H9 (cell line): ENCODE measurements at places on chromosomes 3 and 15. TPM values are rescaled to one million over a fixed set of nuclear protein-coding genes. Genes with fewer than 3 reads are reported as not detected.

DNA sequence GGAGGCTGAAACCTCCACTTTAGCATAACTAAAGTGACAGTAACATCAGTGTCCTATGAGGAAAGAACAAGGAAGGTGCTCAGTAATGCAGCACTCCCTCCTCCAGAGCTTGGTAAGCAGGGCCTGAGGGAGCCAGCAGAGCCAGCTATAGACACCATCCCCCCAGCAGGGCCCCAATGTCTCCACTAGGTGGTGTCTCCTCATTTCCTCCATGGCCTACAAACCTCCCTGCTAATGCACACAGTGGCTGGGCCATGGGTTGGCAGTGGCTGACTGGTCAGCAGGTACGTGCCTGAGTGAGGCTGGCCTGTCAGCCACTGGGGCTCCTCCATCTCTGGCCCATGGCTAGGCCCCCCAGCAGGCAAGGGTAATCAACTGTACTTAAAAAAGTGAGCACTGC, 13.6 kb downstream of the MRPS25 start:
- H3K4me3 ChIP-seq, result no peak overlapping the region
- peak; percentile 87 for DNase-seq
- H3K36me3 ChIP-seq, result peaks cover 24% of the 10 kb centered on the region; the same call in 2 of the 3 replicates

- no peaks in the 10 kb centered on the region for H3K4me1 ChIP-seq
- no peak for DNase-seq
- H3K36me3 ChIP-seq, result no peaks in the 10 kb centered on the region
- no peaks in the 10 kb centered on the region for H3K27me3 ChIP-seq
- no peak overlapping the region for H3K27ac ChIP-seq
Measured at GRCh38 chr3:24191801-24192403, 246.8 kb downstream of the NR1D2 start.

- H3K27ac ChIP-seq, result no peak overlapping the region
- no peaks in the 10 kb centered on the region for H3K27me3 ChIP-seq
- no peak overlapping the region for H3K4me3 ChIP-seq
- no peaks in the 10 kb centered on the region for H3K36me3 ChIP-seq
- peak; percentile 48 for DNase-seq
Measured at GRCh38 chr3:143885780-143886427, 37.6 kb upstream of the SLC9A9 start.

DNA sequence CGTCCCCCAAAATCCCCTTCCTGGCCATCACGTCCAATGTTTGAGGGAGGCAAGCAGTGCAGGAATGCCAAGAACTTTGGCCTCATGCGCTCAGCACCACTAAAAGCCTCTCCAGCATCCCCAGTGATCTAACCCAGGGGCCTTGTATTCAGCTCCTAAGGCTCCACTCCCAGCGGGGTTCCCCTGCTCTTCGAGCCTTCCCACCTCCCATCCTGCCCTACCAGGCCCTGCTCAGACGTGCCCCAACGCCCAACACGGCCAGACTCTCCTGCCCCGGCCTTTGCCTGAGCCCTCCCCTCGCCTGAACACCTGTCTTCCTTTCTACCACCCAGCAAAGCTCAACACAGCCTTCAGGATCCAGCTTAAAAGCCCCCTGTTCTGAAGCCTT, 30.5 kb downstream of the PLXND1 start:
- no peaks in the 10 kb centered on the region for H3K27me3 ChIP-seq
- no peaks in the 10 kb centered on the region for H3K4me1 ChIP-seq
- no peak overlapping the region for H3K4me3 ChIP-seq
- no peak for DNase-seq

DNA sequence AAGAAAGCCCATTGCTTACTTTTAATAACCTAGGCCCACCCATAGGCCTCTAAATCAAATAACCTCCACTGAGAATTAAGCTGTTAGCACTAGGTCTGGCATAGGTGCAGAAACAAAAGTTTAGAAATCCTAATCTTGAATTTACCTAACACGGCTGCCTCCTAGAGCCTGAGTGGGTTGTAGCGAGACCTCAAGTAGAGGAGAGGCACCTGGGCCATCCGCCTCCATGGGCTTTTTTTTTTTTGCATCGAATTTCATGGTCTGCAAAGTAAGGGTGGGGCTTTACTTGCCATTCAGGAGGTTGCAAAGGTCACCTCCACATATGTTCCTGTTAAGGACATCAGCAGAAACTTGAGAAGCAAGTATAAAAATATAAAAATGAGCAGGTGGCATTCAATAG, 6.6 kb upstream of the TPM1 start:
- H3K4me3 ChIP-seq, result no peak overlapping the region
- H3K4me1 ChIP-seq, result peaks cover 7% of the 10 kb centered on the region; the same call in 1 of the 2 replicates
- DNase-seq, result no peak
- no peaks in the 10 kb centered on the region for H3K36me3 ChIP-seq
- no peaks in the 10 kb centered on the region for H3K27me3 ChIP-seq

- H3K4me3 ChIP-seq, result no peak overlapping the region
- no peak for DNase-seq
- H3K27me3 ChIP-seq, result no peaks in the 10 kb centered on the region
Measured at GRCh38 chr3:125187599-125187910, 25.0 kb downstream of the SLC12A8 start.

The KBTBD8 gene
- total RNA-seq, result 16.7 and 19.4 TPM in 2 replicates

DNA sequence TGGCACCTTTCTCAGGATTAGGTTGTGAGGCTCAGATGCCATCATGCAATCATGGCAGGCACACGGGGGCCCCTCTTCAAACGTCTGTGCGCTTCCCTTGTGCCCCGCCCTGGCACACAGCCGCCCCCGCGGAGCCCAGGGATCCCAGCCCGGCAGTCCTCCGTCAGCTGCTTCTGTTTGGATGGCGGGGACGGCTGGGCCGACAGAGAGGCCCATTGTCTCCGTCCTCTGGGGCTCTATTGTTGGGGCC, 849 bp upstream of the HDAC11 start:
- H3K4me1 ChIP-seq, result peaks cover 4% of the 10 kb centered on the region; the same call in 1 of the 2 replicates
- H3K27me3 ChIP-seq, result no peaks in the 10 kb centered on the region; the same call in 1 of the 2 replicates
- peaks cover 5% of the 10 kb centered on the region; the same call in 1 of the 2 replicates for H3K36me3 ChIP-seq
- H3K4me3 ChIP-seq, result peak overlapping the region; percentile 89

- no peak overlapping the region for H3K4me3 ChIP-seq
- no peak for DNase-seq
- H3K27me3 ChIP-seq, result no peaks in the 10 kb centered on the region
- no peak overlapping the region for H3K27ac ChIP-seq
- no peaks in the 10 kb centered on the region for H3K36me3 ChIP-seq
Measured at GRCh38 chr3:101611023-101611422, 37.0 kb downstream of the PCNP start.

The CYP8B1 gene
- not detected in 2 replicates for total RNA-seq

GRCh38 chr3:40576396-40576795, 51.6 kb downstream of the ZNF621 start:
- H3K27me3 ChIP-seq, result no peaks in the 10 kb centered on the region
- no peak for DNase-seq
- no peak overlapping the region for H3K4me3 ChIP-seq
- no peaks in the 10 kb centered on the region for H3K36me3 ChIP-seq
- H3K4me1 ChIP-seq, result no peaks in the 10 kb centered on the region
- no peak overlapping the region for H3K27ac ChIP-seq

DNA sequence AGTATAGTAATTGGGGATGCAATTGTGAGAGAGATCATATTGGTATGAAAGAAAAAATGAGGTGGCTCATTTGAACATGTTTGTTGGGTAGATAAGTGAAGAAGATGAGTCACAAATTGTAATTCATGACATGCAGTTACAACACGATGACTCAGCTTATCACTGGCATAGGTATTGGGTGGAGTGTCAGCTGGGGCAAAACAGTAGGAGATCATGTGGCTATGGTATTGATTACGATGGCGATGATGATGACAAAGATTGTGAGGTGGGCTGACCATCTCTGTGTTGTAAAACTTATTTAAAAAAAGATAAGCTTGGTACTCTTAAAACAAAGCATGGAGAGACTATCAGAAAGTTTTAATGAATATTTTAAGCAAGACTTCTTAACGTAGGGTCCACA, 11.6 kb upstream of the DPH6 start:
- no peaks in the 10 kb centered on the region for H3K27me3 ChIP-seq
- no peaks in the 10 kb centered on the region for H3K4me1 ChIP-seq

The CD80 gene
- total RNA-seq, result not detected in 2 replicates

The KLHL40 gene
- total RNA-seq, result not detected in 2 replicates

DNA sequence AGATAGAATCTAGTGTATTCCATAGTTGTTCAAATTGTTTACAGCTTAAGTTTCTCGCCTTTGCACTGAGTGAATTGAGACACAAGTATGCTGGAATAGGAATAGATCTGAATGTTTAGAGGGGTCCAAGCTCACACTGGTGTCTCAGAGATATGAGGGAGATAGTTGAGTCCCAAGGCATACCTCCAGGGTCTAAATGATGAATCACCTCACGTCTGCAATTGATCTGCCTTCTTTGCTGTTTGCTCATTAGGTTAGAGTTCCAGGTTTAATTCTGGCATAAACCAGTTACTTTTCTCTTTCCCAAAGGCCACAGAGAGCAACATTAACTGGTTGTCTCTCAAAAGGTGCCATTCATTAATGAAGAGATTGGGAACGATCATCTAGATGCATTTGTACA, 106.3 kb upstream of the MME start:
- no peaks in the 10 kb centered on the region for H3K27me3 ChIP-seq
- H3K27ac ChIP-seq, result no peak overlapping the region
- no peak for DNase-seq
- no peak overlapping the region for H3K4me3 ChIP-seq
- H3K36me3 ChIP-seq, result no peaks in the 10 kb centered on the region
- H3K4me1 ChIP-seq, result no peaks in the 10 kb centered on the region

DNA sequence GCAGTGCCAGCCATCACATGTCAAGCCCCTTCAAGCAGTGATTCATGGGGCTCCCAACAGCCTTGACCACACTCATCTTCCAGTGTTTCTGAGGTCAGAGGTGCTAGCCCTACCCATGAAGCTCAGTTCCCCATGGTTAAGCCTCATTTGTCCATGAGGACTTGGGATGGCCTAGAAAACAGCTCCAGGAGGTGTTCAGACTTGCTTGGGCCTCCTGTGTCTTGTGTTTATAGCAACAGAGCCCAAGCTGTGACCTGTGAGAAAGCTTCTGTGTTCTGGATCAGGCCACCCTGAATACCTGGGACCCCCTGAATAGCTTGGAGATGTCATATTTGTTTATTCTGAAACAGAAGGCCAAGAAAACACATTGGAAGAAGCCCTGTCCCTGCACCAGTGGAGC, 36.7 kb downstream of the LARP6 start:
- peaks cover 2% of the 10 kb centered on the region; the same call in 1 of the 2 replicates for H3K4me1 ChIP-seq
- H3K27me3 ChIP-seq, result no peaks in the 10 kb centered on the region
- no peaks in the 10 kb centered on the region for H3K36me3 ChIP-seq
- H3K4me3 ChIP-seq, result no peak overlapping the region
- H3K27ac ChIP-seq, result no peak overlapping the region
- no peak for DNase-seq

GRCh38 chr15:41048397-41048796, 67.7 kb downstream of the INO80 start:
- H3K36me3 ChIP-seq, result peaks cover 33% of the 10 kb centered on the region; the same call in 2 of the 3 replicates
- no peak overlapping the region for H3K4me3 ChIP-seq
- no peak for DNase-seq
- no peak overlapping the region for H3K27ac ChIP-seq
- H3K27me3 ChIP-seq, result no peaks in the 10 kb centered on the region

GRCh38 chr3:113533534-113533892, 1.2 kb downstream of the SIDT1 start:
- no peak overlapping the region for H3K27ac ChIP-seq
- DNase-seq, result no peak
- H3K4me3 ChIP-seq, result peak overlapping the region; percentile 91
- no peaks in the 10 kb centered on the region for H3K4me1 ChIP-seq
- no peaks in the 10 kb centered on the region for H3K36me3 ChIP-seq

DNA sequence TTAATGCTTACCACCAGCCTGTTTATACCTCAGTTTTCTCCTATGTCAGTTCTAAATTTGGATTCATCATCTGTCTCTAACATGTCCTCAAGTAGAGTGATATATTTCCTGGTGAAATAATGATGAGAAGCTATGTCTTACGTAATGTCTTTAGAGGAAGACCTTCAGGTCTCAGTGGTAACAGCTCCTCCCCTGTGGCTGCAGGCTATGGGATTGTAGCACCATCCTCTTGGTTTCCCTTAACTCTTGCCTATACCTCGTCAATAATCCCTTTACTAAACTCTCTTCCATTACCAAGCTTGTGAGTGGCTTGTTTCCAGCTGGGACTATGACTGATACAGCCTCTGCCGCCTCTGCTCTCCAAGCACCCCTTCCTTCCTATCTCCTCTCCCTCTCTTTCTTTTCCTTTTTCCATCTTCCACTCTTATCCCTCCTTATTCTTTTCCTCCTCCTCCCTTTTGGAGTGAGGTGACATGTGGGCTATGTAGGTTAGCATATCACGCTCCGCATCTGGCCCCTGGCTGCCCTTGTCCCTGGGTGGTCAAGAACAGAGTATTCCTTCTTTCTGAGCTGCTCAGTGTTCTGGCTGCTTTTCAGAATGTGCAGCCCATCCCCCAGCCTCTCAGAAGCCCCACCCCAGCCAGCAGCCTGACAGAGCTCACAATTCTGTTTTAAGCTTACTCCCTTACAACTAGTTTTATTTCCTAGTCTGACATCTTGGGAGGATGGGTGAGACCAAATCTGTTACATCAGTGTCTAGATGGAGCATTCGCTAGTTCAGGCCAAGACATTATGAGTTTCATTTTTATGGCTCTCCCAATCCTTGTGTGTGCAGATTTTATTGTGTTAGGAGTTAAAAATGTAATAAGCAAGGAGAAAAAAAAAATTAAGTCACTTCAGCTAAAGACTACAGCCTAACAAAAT, 75.0 kb upstream of the RNU6-1 start:
- H3K36me3 ChIP-seq, result no peaks in the 10 kb centered on the region; the same call in 2 of the 3 replicates
- no peak overlapping the region for H3K27ac ChIP-seq
- peaks cover 7% of the 10 kb centered on the region; the same call in 1 of the 2 replicates for H3K4me1 ChIP-seq
- H3K4me3 ChIP-seq, result peak overlapping the region; percentile 27; the same call in 2 of the 3 replicates

DNA sequence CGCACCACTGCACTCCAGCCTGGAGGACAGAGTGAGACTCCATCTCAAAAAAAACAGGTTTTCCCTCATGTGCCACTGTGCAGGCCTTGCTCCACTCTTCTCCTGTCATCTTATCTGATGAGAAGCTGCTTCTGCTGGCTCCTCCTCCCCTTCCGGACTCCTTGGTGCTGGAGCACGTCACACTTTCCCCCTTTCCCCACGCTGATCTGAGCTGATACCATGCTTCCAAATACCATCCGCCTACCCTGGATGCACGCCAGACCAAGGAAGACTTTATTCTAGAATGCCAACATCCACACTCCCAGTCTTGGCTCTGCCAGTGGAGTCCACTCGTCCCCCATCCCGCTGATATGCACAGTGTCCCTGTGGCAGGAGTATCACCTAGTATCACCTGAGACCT, 31.3 kb downstream of the HOMER2 start:
- no peaks in the 10 kb centered on the region for H3K36me3 ChIP-seq
- no peak overlapping the region for H3K4me3 ChIP-seq
- H3K27ac ChIP-seq, result no peak overlapping the region
- H3K4me1 ChIP-seq, result no peaks in the 10 kb centered on the region
- no peak for DNase-seq

The DNAJA4 gene
- 0.13 and 0.35 TPM in 2 replicates for total RNA-seq
